Activated CD4-positive, alpha-beta T cell treated with anti-CD3 and anti-CD28 coated beads for 1 hour (primary cell): ENCODE measurements at places on chromosomes 1 and 21.
A peak's percentile ranks its signal among the peaks of the same experiment; 100 is the strongest.

DNA sequence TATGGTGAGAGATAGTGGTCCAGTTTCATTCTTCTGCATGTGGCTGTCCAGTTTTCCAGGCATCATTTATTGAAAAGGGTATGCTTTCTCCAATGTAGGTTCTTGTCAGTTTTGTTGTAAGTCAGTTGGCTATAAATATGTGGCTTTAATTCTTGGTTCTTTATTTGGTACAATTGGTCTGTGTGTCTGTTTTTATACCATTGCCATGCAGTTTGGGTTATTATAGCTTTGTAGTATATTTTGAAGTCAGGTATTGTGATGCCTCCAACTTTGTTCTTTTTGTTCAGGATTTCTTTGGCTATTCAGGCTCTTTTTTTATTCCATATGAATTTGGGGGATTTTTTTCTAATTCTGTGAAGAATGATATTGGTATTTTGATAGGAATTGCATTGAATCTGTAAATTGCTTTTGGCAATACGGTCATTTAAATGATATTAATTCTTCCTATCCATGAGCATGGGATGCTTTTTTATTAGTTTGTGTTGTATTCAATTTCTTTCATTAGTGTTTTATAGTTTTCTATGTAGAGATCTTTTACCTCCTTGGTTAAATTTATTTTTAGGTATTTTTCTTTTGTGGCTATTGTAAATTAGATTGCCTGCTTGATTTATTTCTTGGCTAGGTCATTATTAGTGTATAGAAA lies 3.3 kb downstream of the DNAH14 start:
- no peak for DNase-seq

- peak; percentile 22 for DNase-seq
Measured at GRCh38 chr1:227934476-227935313, 13.0 kb downstream of the WNT9A start.

DNA sequence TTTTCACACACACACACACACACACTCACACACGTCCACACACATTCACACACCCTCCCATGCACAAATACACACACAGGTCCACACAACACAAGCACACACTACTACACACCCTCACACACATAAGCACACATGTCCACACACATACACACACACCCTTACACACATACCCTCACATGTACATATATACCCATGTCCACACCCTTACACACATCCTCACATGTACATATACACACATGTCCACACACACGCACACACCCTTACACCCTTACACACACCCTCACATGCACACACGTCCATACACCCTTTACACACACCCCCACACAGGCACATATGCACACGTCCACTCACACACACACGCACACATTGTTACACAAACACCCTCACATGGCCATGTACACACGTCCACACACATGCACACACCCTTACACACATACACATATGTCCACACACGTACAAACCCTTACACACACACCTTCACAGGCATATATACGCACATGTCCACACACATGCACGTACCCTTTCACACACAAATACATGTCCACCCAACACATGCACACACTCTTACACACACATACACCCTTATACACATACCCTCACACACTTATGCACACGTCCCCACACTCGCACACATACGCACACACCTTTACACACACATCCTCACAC lies 50.7 kb downstream of the RGS7 start:
- DNase-seq = no peak

- no peak for DNase-seq
Measured at GRCh38 chr1:68347415-68347814, 102.3 kb downstream of the RPE65 start.

DNA sequence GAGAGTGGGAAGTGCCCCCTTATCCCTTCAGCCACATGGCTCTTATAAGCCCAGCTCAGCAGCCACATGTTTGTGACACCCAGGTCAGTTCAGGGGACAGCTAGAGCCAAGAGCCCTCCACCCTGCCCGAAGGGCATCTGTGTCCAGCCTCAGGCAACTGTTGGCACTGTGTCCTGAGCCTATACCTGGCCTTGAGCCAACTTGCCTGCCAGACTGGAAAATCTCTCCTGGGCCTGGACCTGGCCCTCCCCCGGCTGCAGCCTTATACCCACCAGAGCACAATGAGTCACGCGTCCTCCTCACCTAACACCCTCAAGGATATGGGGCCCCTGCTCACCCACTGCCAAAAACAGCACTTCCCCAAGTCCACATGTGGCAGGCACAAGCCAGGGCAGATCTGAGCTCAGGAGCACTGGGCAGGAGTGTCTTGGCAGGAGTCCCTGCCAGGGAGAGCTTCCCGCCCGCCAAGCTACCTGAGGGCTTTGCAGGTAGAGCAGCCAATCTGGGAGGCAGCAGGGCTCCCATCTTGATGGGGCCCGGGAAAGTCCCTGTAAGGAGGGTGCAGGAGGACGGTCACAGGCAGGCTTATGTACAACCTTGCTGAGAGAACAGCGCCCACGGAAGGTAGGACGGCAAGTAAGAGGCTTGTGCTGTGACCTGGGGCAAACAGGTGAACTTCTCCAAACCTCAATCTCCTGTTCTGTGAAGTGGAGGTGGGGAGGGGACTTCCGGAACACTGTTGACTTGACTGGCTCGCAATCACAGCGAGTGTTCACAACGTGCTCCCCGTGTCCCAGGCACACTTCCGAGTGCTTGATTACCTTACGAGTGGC lies 19.8 kb upstream of the HSPG2 start:
- DNase-seq = peak; percentile 29

- no peak for DNase-seq
Measured at GRCh38 chr1:221998781-221999180, 256.9 kb upstream of the DUSP10 start.

- no peak for DNase-seq
Measured at GRCh38 chr1:236998546-236998945, 5.7 kb downstream of the MT1HL1 start.

DNA sequence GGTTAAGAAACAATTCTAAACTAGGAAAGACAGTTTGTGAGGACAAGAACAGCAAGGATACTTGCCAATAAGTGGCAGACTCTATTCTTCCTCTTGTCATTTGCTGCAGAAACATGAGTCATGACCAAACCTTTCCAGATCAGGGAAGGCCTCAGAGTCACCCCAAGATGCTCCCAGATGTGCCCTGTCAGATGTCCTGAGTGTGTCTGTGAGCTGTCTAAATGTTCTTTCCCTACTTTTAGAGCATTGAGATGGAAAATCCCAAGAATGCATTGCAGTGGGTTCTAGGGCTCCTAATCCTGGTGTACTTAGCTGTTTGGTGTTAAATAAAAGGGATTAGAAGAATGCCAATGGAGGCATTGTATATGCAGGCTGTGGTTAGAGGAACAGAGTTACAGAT lies 57.5 kb upstream of the KIAA0040 start:
- no peak for DNase-seq

- DNase-seq = peak; percentile 97
Measured at GRCh38 chr1:12177999-12178441, 11.2 kb downstream of the TNFRSF1B start.
